ENCODE measurements at places on chromosomes 11 and 22. TPM values are rescaled to one million over a fixed set of nuclear protein-coding genes. Genes with fewer than 3 reads are reported as not detected.

RASD2 gene
- polyA plus RNA-seq = not detected

TSSK2 gene
- not detected for polyA plus RNA-seq

IL10RA gene
- polyA plus RNA-seq = not detected

LDLRAD3 gene
- 5.6 TPM for polyA plus RNA-seq

CBLIF gene
- not detected for polyA plus RNA-seq

KMT2A gene
- 17.1 TPM for polyA plus RNA-seq

MRPL23 gene
- 94.2 TPM for polyA plus RNA-seq

ZNF70 gene
- polyA plus RNA-seq = 1.2 TPM

NRIP3 gene
- polyA plus RNA-seq = 11.7 TPM

COA4 gene
- 74.0 TPM for polyA plus RNA-seq
